Cortex of kidney (tissue), 1 donor: ENCODE measurements at places on chromosomes 5 and 9.

- no peak for DNase-seq
These were observed 84.0 kb upstream of the NEURL1B start for GRCh38 chr5:172556971-172557461.

GRCh38 chr9:22413884-22414283 is 32.7 kb upstream of the DMRTA1 start:
- DNase-seq: no peak

DNA sequence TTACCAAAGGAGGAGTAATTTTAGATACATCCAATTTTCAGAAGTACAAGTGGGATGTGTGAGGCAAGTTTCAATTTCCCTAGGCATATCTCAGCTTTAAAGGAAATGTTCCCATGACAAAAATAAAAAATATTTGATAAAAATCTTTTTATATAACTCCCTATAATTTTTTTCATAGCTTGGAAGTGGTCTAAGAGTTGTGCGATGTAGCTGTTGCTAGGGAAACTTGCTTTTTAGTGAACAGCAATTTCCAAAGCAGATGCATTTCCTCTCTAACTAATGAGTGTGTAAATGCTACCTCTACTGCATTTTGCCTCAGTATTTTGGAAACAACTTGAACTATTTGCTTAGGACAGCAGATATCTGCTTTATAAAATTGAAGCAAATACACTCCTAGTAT is 39.6 kb downstream of the MACIR start:
- no peak for DNase-seq

- no peak for DNase-seq
These were observed 4.3 kb downstream of the SMIM33 start for GRCh38 chr5:139474890-139475791.

DNA sequence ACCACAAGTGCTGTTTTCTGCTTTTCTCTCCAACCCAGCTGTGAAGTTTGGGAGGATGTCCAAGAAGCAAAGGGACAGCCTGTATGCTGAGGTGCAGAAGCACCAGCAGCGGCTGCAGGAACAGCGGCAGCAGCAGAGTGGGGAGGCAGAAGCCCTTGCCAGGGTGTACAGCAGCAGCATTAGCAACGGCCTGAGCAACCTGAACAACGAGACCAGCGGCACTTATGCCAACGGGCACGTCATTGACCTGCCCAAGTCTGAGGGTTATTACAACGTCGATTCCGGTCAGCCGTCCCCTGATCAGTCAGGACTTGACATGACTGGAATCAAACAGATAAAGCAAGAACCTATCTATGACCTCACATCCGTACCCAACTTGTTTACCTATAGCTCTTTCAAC is 145.2 kb downstream of the RORB start:
- DNase-seq: no peak

DNA sequence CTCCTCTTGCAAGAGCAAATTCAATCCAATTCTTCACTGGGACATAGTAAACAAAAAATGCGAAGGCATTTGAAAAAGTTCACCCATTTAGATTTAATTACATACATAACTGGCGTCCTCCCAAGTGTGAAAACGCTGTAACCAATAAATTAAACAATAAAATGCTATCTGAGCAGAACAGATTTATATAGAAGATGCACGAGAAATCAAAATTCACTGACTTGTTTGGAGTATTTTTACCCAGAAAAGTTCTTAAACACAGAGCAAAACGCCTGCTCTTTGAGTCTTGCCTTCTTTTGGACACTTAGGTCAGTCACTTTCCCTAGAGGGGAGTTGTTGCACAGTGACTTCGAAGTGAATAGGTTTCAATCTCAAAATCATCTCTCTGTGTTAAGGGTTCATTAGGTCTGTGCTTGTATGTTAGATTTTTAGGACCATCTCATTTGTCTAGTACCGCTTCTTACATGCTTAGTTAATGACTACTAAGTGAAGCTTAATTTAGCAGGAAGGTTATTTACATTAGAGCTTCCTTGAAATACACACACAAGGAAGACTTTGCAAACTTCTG is 1.9 kb downstream of the ALDH1A1 start:
- no peak for DNase-seq

- no peak for DNase-seq
These were observed 5.7 kb downstream of the TBCA start for GRCh38 chr5:77770293-77771005.

GRCh38 chr5:74143721-74144330 is 496.7 kb downstream of the ENC1 start:
- DNase-seq: no peak
